HFFc6 (cell line): ENCODE measurements at places on chromosomes 5 and 9.

DNA sequence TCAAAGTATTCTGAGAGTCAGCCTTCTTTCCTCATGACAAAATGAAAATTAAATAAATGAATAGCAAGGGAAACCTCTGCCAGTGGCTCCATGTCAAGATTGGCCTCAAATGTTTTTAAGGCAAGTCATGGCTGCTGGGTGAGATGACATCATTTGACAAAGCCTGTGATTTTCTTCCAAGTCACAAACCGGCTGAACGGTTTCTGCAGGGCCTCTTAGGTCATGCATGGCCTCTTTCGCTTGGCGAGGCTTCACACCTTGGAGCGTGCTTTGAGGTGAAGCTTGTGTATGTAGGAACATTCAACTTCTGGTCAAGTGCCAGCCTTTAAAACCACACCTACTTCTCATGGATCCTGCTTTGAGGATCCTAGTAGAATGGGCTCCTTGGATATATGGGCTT is 161.0 kb upstream of the ZNF618 start:
- peak; percentile 65 for DNase-seq

GRCh38 chr9:121026260-121026691 is 23.8 kb downstream of the C5 start:
- no peak for DNase-seq

DNA sequence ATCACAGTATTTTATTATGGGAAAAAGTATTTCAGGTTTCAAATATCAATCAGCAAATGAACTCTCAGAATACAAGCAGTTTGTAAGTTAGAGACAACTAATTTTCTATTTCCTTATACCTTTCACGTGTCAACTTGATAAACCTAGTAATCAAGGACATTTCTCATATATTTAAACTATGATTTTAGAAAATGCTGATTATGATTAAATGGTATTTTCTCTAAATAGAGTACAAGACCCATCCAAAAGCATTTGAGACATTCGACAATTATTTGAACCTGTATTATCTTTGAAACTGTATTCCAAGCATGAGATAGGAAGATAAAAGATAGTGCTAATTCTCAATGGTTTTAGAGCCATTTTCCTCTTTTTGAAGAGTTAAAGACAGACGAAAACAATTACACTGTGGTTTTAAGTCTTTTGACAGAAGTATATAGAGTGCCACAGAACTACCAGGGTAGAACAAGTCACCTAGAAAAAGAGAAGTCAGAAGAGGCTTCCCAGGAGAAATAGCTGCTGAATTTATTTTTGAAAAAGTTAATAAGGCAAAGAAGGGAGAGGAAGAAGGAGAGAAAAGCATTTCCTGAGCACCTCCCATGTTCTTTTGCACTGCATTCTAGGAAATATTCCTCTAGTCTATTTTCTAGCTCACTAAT is 5.6 kb downstream of the MEIKIN start:
- DNase-seq: no peak

GRCh38 chr5:131534974-131535373 is 100.1 kb downstream of the RAPGEF6 start:
- DNase-seq: no peak

- DNase-seq: no peak
Measured at GRCh38 chr5:16849775-16850174, 86.3 kb downstream of the MYO10 start.
